ENCODE measurements at places on chromosomes 2 and 18.

- no peak for DNase-seq
Observed at GRCh38 chr18:34222307-34223163, 2.2 kb downstream of the NOL4 start.

- DNase-seq, result no peak
Observed at GRCh38 chr2:121831841-121832240, 76.4 kb downstream of the TSN start.

DNA sequence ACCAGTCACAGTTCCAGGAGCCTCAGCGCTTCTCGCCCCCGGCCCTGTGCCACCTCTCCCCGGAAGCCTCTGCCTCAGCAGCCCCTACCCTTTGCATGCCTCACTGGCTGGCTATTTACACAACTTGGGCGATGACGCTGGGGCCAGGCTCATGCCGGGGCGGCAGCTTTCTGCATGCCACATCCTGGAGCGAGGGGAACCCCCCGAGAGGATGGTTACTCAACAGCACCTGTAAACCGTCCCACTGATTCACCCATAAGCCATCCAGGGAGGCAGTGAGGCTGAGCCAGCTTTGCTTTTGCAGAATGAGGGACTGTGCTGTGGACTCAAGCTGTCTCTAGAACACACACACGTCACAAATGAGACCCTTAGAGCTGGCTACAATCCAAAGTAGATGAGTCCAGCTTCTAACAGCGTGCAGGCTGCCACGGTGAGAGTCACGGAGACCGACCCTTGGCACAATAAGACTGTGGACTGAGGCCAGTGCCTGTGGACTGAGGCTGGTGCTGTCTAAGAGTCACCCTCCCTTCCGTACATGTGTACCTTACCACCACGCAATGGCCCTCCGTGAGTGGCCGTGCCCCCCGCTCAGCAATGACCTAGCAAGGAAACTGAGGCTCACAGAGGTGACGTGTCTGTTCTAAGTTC, 45.6 kb upstream of the ODC1 start:
- peak; percentile 25 for DNase-seq

- no peak for DNase-seq
Observed at GRCh38 chr2:32482471-32482870, 125.6 kb downstream of the BIRC6 start.

GRCh38 chr2:206555721-206556120, 86.6 kb upstream of the FAM237A start:
- no peak for DNase-seq

DNA sequence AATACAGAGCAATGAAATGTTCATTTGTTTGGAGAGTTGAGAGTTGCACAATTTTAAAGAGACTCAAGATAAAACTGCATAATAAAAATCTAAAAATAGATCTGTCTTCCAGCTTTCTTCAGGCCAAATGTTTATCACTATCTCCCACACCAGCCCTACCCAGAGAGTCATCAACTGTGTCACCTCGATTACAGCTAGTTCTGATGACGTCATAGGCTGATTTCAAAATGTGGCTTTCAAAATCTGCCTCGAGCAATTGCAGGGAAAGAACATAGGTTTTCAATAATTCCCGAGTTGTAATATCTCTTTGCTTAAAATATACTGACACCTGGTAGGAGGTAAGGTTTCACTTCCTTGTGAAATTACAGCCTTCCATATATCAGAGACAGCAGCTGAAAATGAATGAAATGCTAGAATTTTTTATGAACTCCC, 677.6 kb upstream of the ID2 start:
- peak; percentile 99 for DNase-seq

GRCh38 chr18:3594760-3595368, 144.9 kb downstream of the TGIF1 start:
- DNase-seq, result peak; percentile 42

DNA sequence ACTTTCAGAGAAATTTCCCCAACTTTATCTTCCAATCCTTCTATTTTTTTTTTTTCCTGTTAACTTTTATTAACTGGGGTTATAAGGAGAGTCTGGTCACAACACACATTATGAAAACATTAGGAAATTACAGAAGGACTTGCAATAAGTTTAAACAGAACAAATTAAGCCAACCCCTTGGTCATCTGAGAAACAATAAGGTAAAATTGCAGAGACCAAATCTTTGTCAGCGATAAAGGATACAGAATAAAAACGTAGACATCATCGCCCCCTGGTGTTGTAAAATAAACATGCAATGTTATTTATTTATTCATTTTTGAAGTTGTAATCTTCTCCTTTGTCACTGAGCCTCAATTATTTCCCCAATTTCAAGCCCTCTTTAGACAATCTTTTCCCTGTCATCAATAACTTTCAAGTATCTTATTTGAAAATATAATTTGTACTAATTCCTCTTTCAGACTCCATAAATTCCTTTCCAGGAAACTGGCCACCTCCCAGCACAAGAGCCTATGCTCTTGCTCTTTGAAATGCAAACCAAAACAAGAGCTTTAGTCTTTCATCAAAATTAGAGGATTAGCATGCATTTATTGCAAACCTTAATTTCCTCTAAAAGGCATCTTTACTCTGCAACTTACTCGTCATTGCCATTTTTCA, 19.5 kb downstream of the G6PC2 start:
- peak; percentile 9 for DNase-seq

- DNase-seq, result no peak
Observed at GRCh38 chr2:146615778-146616177, 1229.1 kb upstream of the ACVR2A start.

GRCh38 chr18:52826994-52827393, 487.0 kb downstream of the DCC start:
- DNase-seq, result no peak

DNA sequence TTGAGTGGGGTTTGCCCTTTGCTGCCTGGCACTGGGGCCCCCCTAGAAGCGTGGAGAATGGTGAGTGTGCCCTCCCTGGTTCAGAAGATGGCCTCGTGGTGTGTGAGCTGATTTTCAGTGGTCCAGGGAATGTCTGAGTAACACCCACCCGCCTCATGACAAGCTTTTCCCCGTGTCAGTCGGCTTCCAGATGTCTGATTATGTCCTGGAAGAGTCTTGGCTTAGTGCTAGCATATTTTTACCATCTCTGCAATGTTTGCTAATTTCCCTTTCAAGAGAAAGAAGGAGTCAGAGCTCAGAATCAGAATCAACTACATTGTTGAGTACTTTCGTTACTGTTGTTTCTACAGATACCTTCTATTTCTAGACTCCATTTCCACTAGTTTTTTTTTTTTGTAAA, 214.7 kb downstream of the SEPTIN10 start:
- DNase-seq, result no peak

DNA sequence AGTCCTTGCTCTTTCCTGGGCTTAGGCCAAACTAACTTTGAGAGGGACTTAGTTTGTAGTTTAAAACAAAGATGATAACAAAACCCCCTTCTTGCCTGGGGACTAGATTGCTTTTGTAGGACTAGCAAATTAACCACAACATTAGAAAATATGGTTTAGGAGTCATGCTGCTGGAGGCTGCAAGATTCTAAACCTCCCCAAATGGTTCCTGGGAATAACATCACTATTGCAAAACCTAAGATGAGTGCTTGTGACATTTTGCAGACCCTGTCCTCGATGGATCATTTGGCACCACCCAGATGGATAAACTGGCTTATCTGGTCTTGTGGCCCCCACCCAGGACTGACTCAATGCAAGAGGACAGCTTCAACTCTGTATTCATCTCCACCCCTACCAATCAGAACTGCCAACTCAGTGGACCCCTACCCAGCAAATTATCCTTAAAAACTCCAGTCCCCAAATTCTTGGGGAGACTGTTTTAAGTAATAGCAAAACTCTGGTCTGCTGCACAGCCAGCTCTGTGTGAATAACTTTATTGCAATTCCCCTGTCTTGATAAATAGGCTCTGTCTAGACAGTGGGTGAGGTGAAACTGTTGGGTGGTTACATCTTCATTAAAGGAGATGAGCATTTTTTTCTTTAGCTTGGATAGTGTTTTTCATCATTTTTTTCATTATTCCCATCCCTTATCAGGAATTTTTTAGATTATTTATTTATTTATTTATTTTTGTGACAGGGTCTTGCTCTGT, 58.9 kb downstream of the SPTBN1 start:
- DNase-seq, result no peak

DNA sequence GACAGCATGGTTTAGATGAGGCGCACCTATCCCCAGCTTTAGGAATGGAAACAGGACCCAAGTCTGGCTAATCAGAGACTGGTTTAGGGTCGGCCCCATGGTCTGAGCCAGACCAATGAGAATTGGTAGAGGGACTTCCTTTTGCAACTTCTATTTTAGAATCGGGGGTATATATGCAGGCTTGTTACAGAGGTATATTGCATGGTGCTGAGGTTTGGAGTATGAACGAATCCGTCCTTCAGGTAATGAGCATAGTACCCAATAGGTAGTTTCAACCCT, 1.5 kb upstream of the BOLA3 start:
- DNase-seq, result no peak

All from inflammatory macrophage treated with lipopolysaccharide for 1 hour (primary cell).